ENCODE measurements at places on chromosomes 6 and 20.

- peak; percentile 85 for DNase-seq
Observed at GRCh38 chr20:2873747-2874041, 413 bp downstream of the PTPRA start.

DNA sequence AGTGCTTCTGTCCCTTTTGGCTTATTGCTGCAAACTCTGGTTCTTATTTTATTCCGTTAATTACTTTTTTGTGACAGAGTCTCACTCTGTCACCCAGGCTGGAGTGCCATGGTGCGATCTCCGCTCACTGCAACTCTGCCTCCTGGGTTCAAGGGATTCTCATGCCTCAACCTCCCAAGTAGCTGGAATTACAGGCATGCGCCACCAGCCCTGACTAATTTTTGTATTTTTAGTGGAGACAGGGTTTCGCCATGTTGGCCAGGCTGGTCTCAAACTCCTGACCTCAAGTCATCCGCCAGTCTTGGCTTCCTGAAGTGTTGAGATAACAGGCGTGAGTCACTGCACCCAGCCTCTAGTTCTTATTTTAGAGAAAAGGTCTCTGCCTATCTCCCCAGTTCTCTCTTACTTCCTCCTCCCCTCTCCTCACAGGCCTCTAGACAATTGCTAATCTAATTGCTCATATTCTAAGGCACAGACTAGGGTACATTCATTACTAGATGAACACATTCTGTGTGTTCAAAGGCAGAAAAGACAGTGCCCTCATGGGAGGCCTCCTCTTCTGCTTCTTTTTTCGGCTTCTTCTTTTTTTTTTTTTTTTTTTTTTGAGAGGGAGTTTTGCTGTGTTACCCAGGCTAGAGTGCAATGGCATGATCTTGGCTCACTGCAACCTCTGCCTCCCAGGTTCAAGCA is 27.0 kb downstream of the EDEM2 start:
- no peak for DNase-seq

DNA sequence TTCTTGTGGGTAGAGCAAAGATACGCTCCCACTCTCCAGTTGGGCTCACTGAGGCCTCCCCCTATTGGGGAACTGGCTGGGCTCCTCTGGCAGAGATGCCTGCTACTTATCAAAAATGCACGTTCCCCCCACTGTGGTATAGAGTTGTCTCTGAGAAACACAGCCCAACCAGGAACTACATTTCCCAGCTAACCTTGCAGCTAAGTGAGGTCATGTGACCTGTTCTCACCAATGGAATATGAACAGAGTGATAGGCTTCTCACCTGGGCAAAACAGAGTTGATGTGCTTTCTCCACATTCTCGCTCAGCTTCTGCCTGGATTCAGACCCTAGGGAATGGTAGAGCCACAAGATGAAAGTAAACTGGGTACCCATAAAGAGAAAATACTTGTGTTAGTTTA is 49.1 kb upstream of the PTPRT start:
- DNase-seq = no peak

DNA sequence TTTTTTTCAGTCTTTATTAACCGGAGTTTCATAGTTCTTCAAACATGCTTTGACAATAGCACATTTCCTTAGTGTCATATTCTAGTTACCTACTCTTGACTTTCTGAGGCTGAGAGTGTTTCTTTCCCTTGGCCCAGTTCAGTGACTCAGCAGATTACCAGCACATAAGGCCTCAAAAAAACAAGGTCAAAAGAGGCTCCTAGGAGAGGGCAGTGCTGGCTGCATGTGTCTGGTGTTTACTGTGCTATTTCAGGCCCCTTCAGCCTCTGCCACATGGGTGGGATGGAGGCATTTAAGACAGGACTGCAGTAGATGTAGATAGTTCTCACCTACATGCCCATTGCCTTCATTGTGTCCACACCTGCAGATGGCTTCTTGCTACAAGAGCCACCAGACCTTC is 198.2 kb upstream of the SSTR4 start:
- DNase-seq = no peak

- no peak for DNase-seq
Observed at GRCh38 chr20:59392736-59393135, 92.3 kb downstream of the EDN3 start.

GRCh38 chr6:141000917-141001316 is 1131.8 kb upstream of the GJE1 start:
- DNase-seq = no peak

- no peak for DNase-seq
Observed at GRCh38 chr6:83051377-83052172, 14.1 kb downstream of the UBE3D start.

- no peak for DNase-seq
Observed at GRCh38 chr6:30202366-30202765, 10.8 kb downstream of the TRIM26 start.

GRCh38 chr20:11791835-11792567 is 125.7 kb upstream of the BTBD3 start:
- no peak for DNase-seq

DNA sequence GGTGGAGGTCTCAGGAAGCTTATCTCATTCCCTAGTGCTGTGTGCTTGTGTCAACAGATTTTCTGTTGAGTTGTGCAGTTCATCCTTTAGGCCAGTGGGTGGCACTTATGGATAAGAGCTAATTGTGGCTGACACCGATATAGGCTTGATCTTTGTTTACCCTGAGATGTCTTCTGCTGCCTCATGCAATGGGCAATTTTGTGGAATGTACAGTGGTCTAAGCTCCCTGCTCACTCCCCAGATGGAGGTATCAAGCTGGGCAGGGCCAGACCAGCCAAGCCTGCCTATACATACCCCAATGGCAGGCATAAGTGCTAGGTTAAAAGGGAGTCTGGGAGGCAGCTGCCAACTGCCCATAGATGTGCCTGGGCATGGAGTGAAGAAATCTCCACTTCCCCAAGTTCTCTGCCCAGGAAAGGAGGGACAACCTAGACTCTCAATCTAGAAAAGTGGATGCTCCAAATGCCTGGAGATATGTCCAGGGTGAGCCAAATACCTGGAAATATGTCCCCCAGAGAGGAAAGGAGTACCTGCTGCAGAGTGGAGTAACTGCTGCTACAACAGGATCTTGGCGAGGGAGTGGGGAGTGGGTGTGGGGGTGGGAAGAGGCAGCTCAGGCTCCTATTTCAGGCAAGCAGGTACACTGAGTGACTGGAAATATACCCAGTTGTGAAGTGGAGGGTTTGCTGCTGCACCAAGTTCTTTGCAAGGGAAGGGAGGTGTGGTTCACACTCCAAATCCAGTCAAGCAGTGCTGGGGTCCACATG is 53.2 kb upstream of the ARG1 start:
- DNase-seq = peak; percentile 30

DNA sequence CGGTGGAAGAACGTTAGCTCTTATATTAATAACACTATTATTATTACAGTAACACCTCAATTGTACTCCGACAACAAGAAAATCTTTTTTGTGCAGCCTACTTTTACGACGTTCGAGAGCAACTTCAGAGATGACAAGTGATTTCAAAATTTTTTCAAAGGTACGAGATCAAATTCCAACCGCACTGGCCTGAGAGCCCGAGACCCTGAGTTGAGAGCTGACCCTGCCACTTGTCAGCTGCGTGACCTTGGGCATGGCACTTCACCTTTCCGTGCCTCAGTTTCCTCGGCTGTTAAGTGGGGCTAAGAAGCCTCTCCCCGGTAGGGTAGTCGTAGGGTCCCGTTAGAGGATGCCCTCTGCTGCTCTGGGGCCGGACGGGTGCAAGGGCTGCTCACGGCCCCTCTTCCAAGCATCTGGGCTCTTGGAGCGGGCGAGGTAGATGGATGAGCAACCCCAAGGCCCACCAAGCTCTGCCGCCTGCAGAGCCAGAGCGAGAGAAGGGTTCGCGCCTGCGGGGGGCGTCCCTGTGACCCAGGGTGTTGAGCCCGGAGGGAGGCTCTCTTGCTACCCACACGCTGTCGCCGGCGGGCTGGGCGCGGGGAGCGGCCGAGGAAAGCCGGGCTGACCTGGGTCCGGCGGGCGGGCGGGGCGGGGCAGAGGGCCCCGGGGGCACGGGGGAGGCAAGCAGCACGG is 510 bp downstream of the NDRG3 start:
- no peak for DNase-seq

- no peak for DNase-seq
Observed at GRCh38 chr6:87806635-87807034, 104.6 kb upstream of the AKIRIN2 start.

- no peak for DNase-seq
Observed at GRCh38 chr20:8740265-8740664, 328.6 kb upstream of the PLCB4 start.

GRCh38 chr20:19921284-19921793 is 95.8 kb upstream of the NAA20 start:
- DNase-seq = no peak

DNA sequence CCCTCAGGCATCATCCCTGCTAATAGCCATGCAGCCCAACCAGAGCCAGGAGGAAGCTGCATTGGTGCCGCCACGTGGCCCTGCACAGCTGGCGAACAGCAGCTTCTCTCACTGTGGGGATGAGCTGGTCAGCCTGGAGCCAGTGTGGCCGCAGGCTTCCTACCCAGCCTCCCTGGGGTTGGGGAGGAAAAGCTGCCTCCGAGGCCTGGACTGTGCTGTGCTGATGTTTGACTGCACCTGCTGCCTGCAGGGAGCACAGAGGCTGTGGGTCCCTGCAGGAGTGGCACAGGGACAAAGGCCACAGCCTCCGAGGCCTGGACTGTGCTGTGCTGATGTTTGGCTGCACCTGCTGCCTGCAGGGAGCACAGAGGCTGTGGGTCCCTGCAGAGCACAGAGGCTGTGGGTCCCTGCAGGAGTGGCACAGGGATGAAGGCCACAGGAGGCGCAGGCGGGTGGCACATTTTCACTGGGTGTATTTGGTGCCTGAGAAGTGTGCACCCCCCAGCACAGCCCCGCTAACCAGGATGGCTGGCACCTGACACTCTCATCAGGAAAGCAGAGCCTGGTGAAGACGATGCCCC is 83.9 kb downstream of the DLL1 start:
- no peak for DNase-seq

DNA sequence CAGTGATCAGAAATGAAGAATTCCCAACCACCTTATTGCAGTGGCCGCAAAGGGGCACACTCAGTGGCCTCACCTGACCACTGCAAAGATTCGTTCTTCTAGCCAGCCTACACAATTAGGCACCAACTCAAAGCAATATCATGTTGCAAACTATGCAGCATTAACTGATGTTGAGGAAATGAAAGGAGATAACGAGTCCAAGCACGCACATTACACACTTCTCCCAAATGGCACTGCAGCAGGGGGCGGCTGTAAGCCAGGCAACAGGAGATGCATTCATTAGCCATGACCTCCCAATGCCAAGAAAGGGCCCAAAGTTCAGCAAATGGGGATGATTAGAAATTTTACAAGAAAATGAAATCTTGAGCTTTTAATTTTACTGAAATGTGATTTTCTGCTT is 39.3 kb downstream of the ATXN1 start:
- no peak for DNase-seq

GRCh38 chr6:16181439-16182297 is 52.8 kb downstream of the MYLIP start:
- no peak for DNase-seq

DNA sequence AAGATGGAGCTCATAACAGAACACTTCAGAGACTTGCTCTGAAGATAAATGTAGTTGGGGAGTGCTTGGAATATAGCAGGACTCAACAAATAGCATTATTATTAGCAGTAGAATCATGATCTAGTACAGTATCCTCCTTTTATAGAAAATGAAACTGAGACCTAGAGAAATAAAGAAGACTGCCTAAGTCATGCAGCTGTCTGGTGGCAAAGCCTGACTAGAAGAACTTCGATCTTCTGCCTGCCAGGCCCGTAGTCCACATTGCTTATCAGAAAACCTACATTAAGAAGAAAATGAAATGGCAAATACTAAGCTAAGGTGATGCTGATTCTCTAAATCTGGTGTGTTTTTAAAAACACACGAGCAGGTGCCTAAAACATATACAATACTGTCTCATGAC is 46.4 kb upstream of the DST start:
- DNase-seq = no peak

DNA sequence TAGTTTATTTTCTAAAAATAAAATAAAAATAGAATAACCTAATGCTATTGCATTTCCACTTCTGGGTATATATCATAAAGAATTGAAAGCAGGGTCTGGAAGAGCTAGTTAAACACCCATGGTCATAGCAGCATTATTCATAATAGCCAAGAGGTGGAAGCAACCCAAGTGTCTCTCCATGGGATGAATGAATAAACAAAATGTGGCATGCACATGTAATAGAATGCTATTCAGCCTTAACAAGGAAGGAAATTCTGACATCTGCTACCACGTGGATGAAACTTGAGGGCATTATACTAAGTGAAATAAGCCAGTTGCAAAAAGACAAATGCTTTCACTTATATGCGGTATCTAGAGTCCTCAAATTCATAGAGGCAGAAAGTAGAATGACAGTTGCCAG is 130.8 kb downstream of the TIAM2 start:
- DNase-seq = no peak

GRCh38 chr6:125948455-125948854 is 8.1 kb upstream of the HINT3 start:
- no peak for DNase-seq

DNA sequence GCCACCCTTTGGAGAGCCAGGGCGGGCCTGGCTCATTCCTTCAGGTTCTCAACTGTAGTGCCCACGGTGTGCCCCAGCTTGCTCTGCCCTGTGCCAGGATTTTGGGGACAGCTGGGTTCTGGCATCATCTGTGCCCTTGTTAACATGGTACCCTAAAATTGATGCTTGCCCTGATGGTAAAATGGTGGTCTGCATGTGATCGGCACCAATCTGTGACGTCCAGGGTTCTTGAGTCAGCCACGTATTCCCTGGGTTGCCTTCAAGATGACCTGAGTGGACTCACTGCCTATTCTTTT is 31.2 kb upstream of the APCDD1L start:
- no peak for DNase-seq

- no peak for DNase-seq
Observed at GRCh38 chr6:99362678-99363268, 13.3 kb upstream of the FAXC start.

DNA sequence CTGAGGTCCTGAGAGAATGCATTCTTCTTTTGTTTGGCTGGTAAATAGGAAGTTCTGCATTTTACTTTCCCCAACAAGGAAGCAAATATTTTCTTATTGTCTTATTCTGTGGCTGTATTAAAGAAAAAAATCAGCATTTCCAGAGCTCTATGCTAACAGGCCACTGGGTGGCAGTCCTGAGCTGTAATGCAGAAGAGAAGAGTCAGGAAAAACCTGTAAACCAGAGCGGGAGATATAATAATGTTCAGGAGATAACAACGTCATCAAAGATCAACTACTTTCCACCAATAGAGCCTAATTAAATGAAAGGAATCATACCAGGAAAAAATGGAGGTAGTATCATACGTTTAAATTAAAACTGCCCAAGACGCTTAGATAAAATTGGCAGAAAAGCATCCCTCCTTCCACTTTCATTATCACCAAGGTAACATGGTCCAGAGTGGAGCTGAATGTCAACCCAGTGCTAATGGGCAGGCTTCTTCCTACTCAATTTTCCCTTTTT is 55.6 kb upstream of the CARMIL1 start:
- peak; percentile 37 for DNase-seq

DNA sequence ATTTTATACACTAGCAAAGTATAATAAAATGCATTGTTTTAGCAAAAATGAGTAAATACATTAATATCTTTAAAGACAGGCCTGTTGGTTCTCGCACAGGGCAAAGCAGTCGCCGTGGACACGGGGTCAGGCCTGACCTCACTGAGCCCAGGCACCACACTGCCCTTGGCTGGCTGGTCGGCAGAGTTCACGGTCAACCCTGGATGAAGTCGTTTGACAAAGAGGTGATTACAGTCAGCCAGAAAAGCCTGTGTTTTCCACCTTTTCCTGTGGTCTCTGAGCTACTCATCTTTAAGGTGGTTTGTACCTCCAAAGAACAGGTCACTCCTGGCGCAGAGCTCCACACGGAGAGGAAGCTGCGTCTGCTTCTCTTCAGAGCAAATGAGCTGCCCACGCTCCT is 191.5 kb downstream of the DLL1 start:
- no peak for DNase-seq
